ENCODE measurements at places on chromosomes 2 and 18. TPM values are rescaled to one million over a fixed set of nuclear protein-coding genes. Genes with fewer than 3 reads are reported as not detected.

DNA sequence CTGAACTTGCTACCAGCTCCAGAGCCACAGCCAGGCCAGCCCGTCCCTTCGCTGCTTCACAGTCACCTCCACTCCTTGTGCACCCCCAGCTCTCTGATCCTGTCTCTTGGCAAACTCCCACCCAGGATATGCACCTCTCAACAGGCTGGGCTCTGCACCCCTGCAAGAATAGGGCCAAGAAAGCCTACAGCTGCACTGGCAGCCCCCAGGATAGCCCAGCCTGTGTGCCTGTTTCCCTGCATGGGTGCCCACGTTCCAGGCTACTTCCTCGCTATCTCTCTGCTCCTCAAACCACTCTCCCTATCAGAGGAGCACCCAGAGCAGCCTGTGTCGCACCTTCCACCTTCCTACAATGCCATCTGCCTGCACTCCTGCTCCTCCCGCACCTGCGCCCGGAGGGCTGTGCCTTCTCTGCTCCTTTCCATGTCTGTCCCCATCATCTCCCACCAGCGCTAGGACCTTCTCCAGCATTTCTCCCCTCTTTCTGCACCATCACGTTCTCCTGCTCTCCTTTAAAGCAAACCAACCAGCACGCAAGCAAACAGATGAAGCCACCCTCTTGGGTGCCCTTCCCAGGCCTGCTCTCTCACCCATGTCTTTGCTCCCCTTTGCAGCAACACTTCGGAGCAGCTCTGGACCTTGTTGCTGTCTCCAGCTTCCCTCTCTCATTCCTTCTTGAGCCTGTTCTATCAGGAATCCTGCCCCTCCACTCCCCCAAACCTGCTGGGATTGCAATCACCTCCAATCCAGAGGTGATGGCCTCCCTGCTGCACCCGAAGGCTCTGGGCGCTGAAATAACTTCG is 313.2 kb upstream of the HS6ST1 start:
- H3K4me3 ChIP-seq = no peak overlapping the region
- H3K27me3 ChIP-seq = peaks cover 11% of the 10 kb centered on the region
- H3K4me1 ChIP-seq = no peaks in the 10 kb centered on the region
- no peak overlapping the region for H3K27ac ChIP-seq
- DNase-seq = no peak

- H3K4me3 ChIP-seq = no peak overlapping the region
- no peak for DNase-seq
- no peaks in the 10 kb centered on the region for H3K4me1 ChIP-seq
- H3K27me3 ChIP-seq = no peaks in the 10 kb centered on the region
- peaks cover 6% of the 10 kb centered on the region for H3K36me3 ChIP-seq
Measured at GRCh38 chr2:240482141-240482540, 46.7 kb downstream of the GPC1 start.

- DNase-seq = no peak
- H3K27me3 ChIP-seq = no peaks in the 10 kb centered on the region
- no peak overlapping the region for H3K4me3 ChIP-seq
- H3K36me3 ChIP-seq = no peaks in the 10 kb centered on the region
- no peak overlapping the region for H3K27ac ChIP-seq
Measured at GRCh38 chr18:62771494-62772270, 56.3 kb downstream of the PHLPP1 start.

Gene ADD2
- 0.23 TPM for total RNA-seq

Gene GKN2
- not detected for total RNA-seq

- DNase-seq = peak; percentile 72
- H3K4me3 ChIP-seq = no peak overlapping the region
Measured at GRCh38 chr2:54899576-54900200, 150.6 kb downstream of the RTN4 start.

DNA sequence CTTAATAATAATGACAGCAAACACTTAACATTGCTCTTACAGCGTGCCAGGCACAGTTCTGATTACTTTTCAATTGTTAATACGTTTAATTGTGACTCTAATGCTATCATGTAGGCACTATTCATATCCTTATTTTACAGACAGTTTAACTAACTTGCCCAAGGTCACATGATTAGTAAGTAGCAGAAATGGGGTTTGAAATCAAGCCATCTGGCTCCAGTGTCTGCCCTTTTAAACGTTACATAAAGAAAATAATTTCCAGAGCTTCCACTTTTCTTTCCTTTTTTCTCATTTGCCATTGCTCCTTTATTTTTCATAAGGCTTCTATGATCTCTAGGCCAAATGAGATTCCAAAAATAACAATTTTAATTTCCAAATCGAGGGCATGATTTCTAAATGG is 50.6 kb upstream of the IKZF2 start:
- no peaks in the 10 kb centered on the region for H3K27me3 ChIP-seq
- peaks cover 9% of the 10 kb centered on the region for H3K4me1 ChIP-seq
- no peaks in the 10 kb centered on the region for H3K36me3 ChIP-seq
- no peak overlapping the region for H3K27ac ChIP-seq
- H3K4me3 ChIP-seq = no peak overlapping the region

Gene TSGA10
- 7.9 TPM for total RNA-seq

Gene MYOM1
- 0.21 TPM for total RNA-seq

GRCh38 chr2:122009561-122009960 is 254.1 kb downstream of the TSN start:
- H3K36me3 ChIP-seq = no peaks in the 10 kb centered on the region
- no peaks in the 10 kb centered on the region for H3K4me1 ChIP-seq
- no peak overlapping the region for H3K4me3 ChIP-seq
- H3K27ac ChIP-seq = no peak overlapping the region
- DNase-seq = no peak

- no peak overlapping the region for H3K4me3 ChIP-seq
- no peaks in the 10 kb centered on the region for H3K36me3 ChIP-seq
- DNase-seq = no peak
- no peaks in the 10 kb centered on the region for H3K27me3 ChIP-seq
- H3K27ac ChIP-seq = no peak overlapping the region
- peaks cover 33% of the 10 kb centered on the region for H3K4me1 ChIP-seq
Measured at GRCh38 chr2:196224756-196225155, 53.4 kb upstream of the STK17B start.

DNA sequence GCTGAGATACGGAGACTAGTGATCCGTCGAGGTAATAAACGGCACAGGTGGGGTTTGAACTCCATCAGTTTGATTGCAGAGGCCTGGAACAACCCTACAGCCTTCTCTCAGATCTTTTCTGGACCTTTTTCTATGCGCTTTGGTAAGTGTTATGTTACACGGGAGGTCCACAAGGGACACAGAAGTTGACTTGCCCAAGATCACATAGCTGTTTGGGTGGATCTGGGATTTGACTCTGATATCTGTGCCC is 1.1 kb upstream of the DNPEP start:
- H3K36me3 ChIP-seq = peaks cover 28% of the 10 kb centered on the region
- H3K27ac ChIP-seq = no peak overlapping the region
- peak overlapping the region; percentile 96 for H3K4me3 ChIP-seq
- no peaks in the 10 kb centered on the region for H3K4me1 ChIP-seq

Gene SLC4A3
- 4.7 TPM for total RNA-seq

DNA sequence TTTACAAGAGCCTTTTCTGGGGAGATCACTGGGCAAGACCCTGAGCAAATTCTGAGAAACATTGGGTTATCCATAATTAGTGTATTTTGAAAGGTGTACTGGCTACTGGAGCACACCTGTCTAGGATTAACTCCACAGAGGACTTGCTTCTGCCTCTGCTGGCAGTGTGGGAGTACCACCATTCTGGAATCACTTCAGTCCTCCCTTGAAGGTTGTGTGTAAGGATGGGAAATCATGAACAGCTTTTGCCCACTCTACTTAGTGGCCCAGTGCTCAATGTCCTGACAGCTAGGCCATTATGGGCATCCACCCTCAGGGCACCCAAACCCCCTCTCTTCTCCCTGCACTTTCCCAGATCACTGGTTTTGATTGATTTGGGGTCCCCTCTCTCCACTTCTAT is 8.1 kb upstream of the SANBR start:
- no peaks in the 10 kb centered on the region for H3K4me1 ChIP-seq
- no peak overlapping the region for H3K27ac ChIP-seq
- H3K4me3 ChIP-seq = no peak overlapping the region

DNA sequence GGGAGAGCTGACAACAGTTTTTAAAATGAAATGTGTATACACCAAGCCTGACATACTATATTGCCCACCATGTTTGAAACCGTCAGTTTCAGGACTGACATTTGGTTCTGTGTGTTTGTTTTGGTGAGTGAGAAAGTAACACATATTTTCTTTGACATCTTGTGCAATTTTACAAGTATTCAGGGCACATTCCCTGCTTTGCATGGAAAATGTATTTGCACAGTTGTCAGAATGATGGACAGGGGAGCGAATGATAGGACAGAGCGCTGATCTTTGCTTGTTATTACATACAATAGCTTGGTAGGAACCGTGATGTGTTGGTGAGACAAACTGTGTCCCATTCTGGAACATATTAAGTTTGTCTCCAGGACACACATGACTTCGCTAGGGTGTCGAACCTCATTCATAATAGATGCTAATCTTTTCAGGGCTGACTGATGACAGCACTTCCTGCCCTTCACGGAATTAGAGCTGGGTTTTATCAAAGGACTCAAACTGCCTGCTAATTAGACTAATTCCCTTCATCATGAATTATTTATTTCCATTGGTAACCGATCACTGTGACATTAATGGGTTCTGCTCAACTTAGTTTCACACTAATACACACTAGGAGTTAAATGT is 158.5 kb downstream of the CDCA7 start:
- H3K4me3 ChIP-seq = no peak overlapping the region
- peaks cover 36% of the 10 kb centered on the region for H3K27me3 ChIP-seq
- H3K36me3 ChIP-seq = no peaks in the 10 kb centered on the region
- no peaks in the 10 kb centered on the region for H3K4me1 ChIP-seq

DNA sequence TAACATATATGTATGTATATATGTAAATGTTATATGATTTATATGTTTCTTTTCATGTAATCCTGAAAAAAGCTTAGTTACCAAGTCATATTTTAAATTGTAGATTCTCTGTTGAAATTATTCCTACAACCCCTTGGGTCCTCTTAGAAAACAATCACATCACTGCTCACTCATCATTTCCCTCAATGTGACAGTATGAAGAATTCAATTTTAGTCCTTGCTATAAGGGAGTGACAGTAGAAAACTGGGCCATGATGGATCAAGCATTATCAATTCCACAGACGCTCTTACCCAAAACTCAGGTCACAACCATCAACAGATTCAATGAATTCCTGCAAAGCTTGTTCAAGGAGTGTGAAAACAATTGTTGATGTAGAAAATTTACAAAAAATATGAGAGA is 1389.5 kb upstream of the ACVR2A start:
- H3K27ac ChIP-seq = no peak overlapping the region
- H3K36me3 ChIP-seq = no peaks in the 10 kb centered on the region
- no peaks in the 10 kb centered on the region for H3K27me3 ChIP-seq
- DNase-seq = no peak

- H3K27me3 ChIP-seq = no peaks in the 10 kb centered on the region
- no peak overlapping the region for H3K27ac ChIP-seq
- peaks cover 5% of the 10 kb centered on the region for H3K36me3 ChIP-seq
- peak; percentile 69 for DNase-seq
Measured at GRCh38 chr2:235390108-235390815, 103.6 kb upstream of the AGAP1 start.

DNA sequence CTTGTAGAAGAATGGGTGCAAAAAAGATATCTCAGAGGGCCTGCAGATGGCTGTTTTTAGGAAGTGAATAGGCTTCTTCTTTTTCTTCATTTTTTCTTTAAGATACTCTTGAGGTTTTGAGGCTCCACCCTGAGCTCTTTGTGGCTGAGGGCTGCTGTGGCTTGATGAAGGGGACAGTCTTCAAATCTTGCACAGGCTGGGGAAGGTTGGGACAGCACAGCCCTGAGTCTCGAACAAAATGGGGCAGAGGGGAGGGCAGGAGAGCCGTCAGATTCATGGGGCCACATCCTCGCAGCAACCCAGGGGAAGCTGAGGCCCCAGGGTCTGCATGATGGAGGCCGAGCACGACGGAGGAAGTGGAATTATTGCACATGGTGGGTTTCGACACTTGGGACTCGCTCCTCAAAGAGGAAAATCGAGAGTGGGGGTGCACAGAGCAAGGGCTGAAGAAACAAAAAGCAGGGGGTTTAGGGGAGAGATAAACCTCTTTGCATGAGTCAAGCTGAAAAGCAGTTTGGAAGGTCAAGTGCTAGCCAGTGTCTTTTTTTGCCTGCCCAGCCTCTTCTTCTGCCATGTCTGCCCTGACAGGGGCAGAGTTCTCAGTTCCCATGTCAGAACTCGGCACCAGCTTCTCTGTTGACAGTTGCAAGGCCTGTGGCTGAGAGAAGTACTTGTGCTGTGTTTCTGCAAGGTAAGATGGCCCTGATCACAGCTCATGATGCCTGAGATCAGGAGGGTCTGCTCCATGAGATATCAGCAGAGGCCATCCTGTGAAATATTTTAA is 19.5 kb downstream of the INPP4A start:
- no peak overlapping the region for H3K4me3 ChIP-seq
- H3K4me1 ChIP-seq = peaks cover 17% of the 10 kb centered on the region
- no peaks in the 10 kb centered on the region for H3K27me3 ChIP-seq
- DNase-seq = no peak
- no peaks in the 10 kb centered on the region for H3K36me3 ChIP-seq

- H3K4me3 ChIP-seq = no peak overlapping the region
- no peaks in the 10 kb centered on the region for H3K4me1 ChIP-seq
- H3K27me3 ChIP-seq = peaks cover 32% of the 10 kb centered on the region
Measured at GRCh38 chr2:36785179-36785795, 88.8 kb downstream of the VIT start.

DNA sequence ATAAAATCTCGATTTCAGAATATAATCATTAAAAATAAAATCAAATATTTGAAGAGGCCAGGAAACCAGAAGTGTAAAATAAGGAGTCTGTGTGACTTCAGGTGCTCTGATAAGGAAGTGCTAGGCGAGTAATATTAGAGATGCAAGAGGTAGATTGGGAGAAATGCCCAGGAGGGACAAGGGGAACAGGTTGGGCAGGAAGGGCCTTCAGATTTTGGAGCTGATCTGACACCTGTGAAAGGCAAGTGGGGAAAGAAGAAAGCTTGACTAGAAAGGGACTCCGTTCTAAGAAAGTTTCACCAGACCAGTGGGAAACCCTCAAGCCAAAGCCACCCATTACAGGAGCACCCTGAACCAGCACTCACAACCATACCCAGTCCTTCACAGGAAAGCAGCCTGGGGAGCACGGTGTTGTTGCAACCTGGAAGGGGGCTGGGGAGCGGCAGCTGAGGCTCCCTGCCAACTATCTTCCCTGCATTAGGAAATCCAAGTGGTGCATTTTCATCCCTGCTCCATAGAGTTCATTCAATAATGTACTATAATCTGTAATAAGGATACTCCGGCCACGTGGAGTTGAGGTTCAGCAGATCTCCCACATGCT is 57.5 kb upstream of the GREB1L start:
- no peaks in the 10 kb centered on the region for H3K27me3 ChIP-seq
- no peak overlapping the region for H3K4me3 ChIP-seq
- H3K4me1 ChIP-seq = no peaks in the 10 kb centered on the region
- no peaks in the 10 kb centered on the region for H3K36me3 ChIP-seq

Gene TGFBRAP1
- total RNA-seq = 16.8 TPM
